ENCODE measurements at places on chromosomes 6 and 20. TPM values are rescaled to one million over a fixed set of nuclear protein-coding genes. Genes with fewer than 3 reads are reported as not detected.
A peak's percentile ranks its signal among the peaks of the same experiment; 100 is the strongest.

OCSTAMP gene
- not detected for total RNA-seq

ATAT1 gene
- 47.0 TPM for total RNA-seq

TRAPPC3L gene
- total RNA-seq, result 0.27 TPM

ANKRD60 gene
- total RNA-seq, result not detected

MICB gene
- total RNA-seq, result 0.86 TPM

BTBD3 gene
- 114 TPM for total RNA-seq

TNFAIP3 gene
- total RNA-seq, result 15.2 TPM

SMLR1 gene
- 0.53 TPM for total RNA-seq

LY6G6F gene
- total RNA-seq, result not detected

ARMH2 gene
- not detected for total RNA-seq

SLC17A1 gene
- total RNA-seq, result 1.2 TPM

CLPSL1 gene
- not detected for total RNA-seq

DNA sequence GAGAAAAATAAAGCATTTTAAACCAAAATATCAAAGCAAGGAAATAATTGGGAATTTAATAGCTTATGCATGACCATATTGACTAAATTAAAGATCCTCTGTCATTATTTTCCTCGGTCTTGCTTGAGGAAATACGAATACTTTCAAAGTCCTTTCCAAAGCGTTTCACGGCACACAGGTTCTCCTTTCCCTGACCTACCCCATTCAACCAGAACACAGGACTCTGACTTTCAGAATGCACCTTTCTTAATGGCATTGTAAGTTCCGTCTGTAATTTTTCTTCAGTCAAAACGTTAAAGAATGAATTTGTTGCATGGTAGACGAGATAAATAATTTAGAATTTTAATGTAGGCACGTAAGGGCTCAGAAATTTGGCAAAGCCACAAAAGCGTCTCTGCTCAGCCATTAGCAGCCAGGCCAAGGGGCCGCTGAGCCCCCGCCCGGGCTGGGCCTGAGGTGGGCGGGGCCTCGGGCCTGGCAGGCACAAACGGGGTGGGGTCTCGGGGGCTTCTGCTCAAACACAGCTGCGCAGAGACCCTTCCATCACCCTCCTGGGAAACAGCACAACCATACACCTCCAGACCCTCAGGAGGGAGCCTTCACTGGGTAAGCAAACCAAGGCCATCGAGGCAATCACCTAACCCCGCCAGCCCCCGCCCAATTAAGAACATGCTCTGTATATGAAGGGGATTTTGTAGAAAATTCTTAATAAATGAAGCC lies 3.4 kb downstream of the NEDD9 start:
- no peak for DNase-seq

GRCh38 chr6:20454204-20454824 lies 52.6 kb downstream of the E2F3 start:
- no peak for DNase-seq

GRCh38 chr20:8662433-8662954 lies 406.4 kb upstream of the PLCB4 start:
- no peak for DNase-seq

DNA sequence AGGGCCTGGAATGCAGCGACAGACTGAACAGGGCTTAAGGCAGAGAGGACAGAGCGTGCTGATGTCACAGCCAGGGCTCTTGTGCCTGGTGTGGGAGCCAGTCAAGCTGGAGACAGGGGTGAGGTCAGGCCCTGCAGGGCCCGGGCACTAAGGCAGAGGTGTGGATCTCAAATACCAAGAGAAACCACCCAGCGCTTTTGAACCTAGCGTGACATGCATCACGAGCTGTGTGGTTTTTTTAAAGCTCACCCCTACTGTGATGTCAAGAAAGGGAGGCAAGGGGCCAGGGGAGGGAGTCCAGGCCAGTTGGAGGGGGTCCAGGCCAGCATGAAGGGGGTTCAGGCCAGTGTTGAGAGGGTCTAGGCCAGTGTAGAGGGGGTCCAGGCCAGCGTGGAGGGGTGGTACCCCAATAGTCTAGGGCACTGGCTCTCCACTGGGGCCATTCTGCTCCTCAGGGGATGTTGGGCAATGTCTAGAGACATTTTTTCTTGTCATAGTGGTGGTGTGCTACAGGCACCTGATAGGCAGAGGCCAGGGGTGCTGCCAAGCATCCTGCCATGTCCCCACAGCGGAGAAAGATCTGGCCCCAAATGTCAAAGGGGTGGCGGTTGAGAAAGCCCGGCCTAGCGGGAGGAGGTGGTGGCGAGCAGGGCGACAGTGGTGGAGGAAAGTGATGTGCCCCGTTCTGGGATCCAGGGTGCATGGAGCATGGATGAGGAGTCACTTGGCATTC lies 42.6 kb downstream of the RBM38 start:
- DNase-seq, result no peak

- DNase-seq, result no peak
Observed at GRCh38 chr6:145756170-145756662, 20.9 kb upstream of the EPM2A start.

- DNase-seq, result no peak
Observed at GRCh38 chr6:161694995-161695394, 421.1 kb upstream of the AGPAT4 start.

- peak; percentile 11 for DNase-seq
Observed at GRCh38 chr6:158081657-158081935, 86.5 kb downstream of the SERAC1 start.

DNA sequence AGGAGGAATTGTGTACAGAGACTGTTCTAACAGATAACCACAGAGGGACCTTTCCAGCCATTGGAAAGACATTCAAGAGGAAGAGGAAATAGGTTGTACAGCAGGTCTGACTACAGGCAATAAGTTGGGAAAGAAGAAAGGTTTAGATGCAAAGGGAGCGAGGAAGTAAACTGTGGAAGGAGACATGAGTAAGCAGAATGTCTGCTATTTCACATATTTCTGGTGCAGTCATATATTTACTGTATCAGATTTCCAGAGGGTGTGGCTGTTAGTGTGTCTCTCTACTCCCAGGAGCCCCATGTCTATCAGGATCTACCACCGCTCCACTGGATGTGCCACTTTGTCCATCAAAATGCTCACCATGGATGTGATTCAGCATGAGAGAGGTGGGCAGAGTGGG lies 25.9 kb downstream of the MRS2 start:
- DNase-seq, result no peak

- DNase-seq, result no peak
Observed at GRCh38 chr20:40607927-40608326, 81.1 kb downstream of the MAFB start.

DNA sequence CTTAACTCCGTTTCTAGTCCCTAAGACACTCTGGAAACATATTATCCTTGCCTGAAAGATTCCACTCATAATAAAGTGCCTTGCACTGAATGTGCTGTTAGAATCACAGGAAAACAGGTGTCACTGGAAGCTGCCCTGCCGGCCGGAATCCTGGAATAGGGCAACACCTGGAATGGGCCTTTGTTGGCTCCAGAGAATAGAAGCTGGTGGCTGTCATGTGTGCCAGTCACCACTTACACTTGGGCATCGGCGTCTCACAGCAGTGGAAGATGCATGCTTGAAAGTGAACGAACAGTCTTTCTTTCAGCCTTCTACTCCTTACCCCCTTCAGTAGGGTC lies 90.8 kb upstream of the AFDN start:
- peak; percentile 20 for DNase-seq

- DNase-seq, result no peak
Observed at GRCh38 chr20:43751167-43752050, 24.6 kb upstream of the GTSF1L start.

GRCh38 chr6:113560908-113561307 lies 296.2 kb upstream of the MARCKS start:
- DNase-seq, result no peak

- no peak for DNase-seq
Observed at GRCh38 chr6:161273752-161274487, at the start of gene AGPAT4. TSS of gene AGPAT4 (minus strand) at chr6:161274061. CDS start at chr6:161232213, 41,848 bp downstream.

GRCh38 chr20:59810449-59811187 lies 122.8 kb downstream of the SYCP2 start:
- DNase-seq, result peak; percentile 24

- no peak for DNase-seq
Observed at GRCh38 chr6:80186082-80186481, 79.6 kb downstream of the BCKDHB start.

DNA sequence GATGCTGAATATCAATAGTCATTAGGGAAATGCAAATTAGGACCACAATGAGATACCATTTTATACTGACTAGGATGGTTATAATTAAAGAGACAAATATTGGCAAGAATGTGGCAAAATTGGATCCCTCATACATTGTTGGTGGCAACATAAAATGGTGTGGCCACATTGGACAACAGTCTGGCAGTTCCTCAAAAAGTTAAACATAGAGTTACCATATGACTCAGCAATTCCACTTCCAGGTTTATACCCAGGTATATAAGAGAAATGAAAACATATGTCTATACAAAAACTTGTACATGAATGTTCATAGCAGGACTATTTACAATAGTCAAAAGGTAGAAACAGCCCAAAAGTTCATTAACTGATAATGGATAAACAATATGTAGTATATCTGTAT lies 2.0 kb upstream of the CRIP3 start:
- DNase-seq, result no peak

DNA sequence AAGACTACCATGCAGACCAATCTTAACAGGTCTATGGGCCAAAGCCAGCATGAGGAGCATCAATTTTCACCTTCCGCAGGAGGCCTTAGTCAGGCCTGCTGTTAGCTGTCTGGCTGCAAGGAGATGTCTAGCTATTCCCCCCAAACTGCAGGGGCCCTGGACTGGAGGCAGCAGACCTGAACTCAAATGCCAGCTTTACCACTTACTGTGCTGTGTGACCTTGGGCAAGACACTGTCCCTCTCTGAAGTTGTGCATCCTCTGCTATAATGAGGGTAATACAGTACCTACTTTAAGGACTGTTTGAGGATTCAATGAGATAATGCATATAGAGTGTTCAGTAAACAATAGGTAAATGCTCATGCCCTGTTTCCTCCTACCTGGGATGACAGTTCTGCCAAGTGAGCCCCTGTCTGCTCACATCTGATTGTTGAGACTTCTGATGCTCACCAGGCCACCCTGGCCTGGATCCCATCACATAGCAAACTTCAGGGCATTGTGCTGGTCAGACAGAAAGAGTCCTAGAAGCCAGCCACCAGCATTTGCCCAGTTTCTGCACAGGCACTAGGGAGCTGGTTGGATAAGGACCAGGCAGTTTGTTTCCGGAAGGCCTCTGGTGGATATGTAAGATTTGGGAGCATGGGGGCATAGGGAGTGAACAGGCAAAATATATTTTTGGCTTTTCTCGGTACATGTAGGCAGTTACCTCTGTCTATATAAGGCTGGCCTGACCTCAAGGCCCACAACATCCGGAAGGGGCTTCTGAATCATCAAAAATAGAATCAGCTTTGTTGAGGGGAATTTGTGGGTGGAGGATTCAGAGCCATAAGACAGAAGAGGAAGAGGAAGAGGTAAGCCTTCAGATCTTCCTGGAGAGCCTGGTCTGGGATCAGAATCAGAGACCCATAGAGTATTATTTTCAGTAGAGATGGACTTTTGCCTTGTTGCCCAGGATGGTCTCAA lies 2.3 kb upstream of the OCSTAMP start:
- DNase-seq, result no peak

- DNase-seq, result no peak
Observed at GRCh38 chr6:119602215-119603178, 252.9 kb upstream of the MAN1A1 start.

GRCh38 chr20:10635476-10636208 lies 38.2 kb downstream of the JAG1 start:
- no peak for DNase-seq

- DNase-seq, result no peak
Observed at GRCh38 chr6:130602151-130602770, 224.9 kb upstream of the SMLR1 start.

Data from type B pancreatic cell (in vitro differentiated cells).